ENCODE measurements at places on chromosomes 7 and 10. TPM values are rescaled to one million over a fixed set of nuclear protein-coding genes. Genes with fewer than 3 reads are reported as not detected.

The IFIT1B gene
- total RNA-seq = not detected

The GFRA1 gene
- 3.7 TPM for total RNA-seq

The UNC5B gene
- 23.7 TPM for total RNA-seq

The EVX1 gene
- not detected for total RNA-seq

The ITPRID1 gene
- not detected for total RNA-seq

The MRLN gene
- not detected for total RNA-seq

The MCM10 gene
- total RNA-seq = 14.1 TPM

The GIMAP4 gene
- 135 TPM for total RNA-seq

The OR2A5 gene
- not detected for total RNA-seq

The DIP2C gene
- 5.0 TPM for total RNA-seq

The ACTL6B gene
- total RNA-seq = not detected

The SH2B2 gene
- total RNA-seq = 0.90 TPM

The GDF2 gene
- total RNA-seq = not detected

The LLCFC1 gene
- total RNA-seq = not detected

The TRDMT1 gene
- 4.3 TPM for total RNA-seq

The TRUB1 gene
- total RNA-seq = 23.7 TPM

The CYP2C19 gene
- total RNA-seq = not detected

The EBF3 gene
- total RNA-seq = 3.1 TPM

The RAPGEF5 gene
- 142 TPM for total RNA-seq

The KIF20B gene
- 8.6 TPM for total RNA-seq

The LRMDA gene
- total RNA-seq = 7.9 TPM

The CSGALNACT2 gene
- total RNA-seq = 15.0 TPM

The THSD7A gene
- total RNA-seq = 47.2 TPM

The PIK3AP1 gene
- total RNA-seq = under 0.01 TPM

The LIPK gene
- total RNA-seq = not detected

The CLDN3 gene
- total RNA-seq = 0.09 TPM

The FASTK gene
- 50.7 TPM for total RNA-seq

The SUN3 gene
- not detected for total RNA-seq

The SLC29A4 gene
- total RNA-seq = 2.3 TPM

The SPDYE16 gene
- total RNA-seq = not detected

The GPNMB gene
- 0.27 TPM for total RNA-seq

The MKI67 gene
- total RNA-seq = 8.1 TPM

The SEPTIN14 gene
- total RNA-seq = not detected

The LGI1 gene
- total RNA-seq = not detected

The PDCD11 gene
- 52.7 TPM for total RNA-seq

The DPP6 gene
- not detected for total RNA-seq

The SPDYE5 gene
- total RNA-seq = not detected

The TAS2R38 gene
- not detected for total RNA-seq

The CTTNBP2 gene
- not detected for total RNA-seq

The FAM25A gene
- not detected for total RNA-seq

The CALCR gene
- not detected for total RNA-seq

The KCNMA1 gene
- total RNA-seq = 0.27 TPM

The NKX1-2 gene
- total RNA-seq = not detected

The DDC gene
- total RNA-seq = not detected

The TRIM50 gene
- not detected for total RNA-seq

The RBP3 gene
- not detected for total RNA-seq

The DDIT4 gene
- total RNA-seq = 853 TPM

The PSD gene
- total RNA-seq = 0.28 TPM

The SHH gene
- total RNA-seq = 0.38 TPM

The AGAP5 gene
- total RNA-seq = 1.6 TPM

The SPACDR gene
- 1.3 TPM for total RNA-seq

The SPDYE18 gene
- total RNA-seq = 0.28 TPM

The RPP30 gene
- total RNA-seq = 41.5 TPM

The EMX2 gene
- total RNA-seq = under 0.01 TPM

The PEX1 gene
- 11.1 TPM for total RNA-seq

The TEX36 gene
- not detected for total RNA-seq

The TMEM130 gene
- not detected for total RNA-seq

Data from endothelial cell of coronary artery (primary cell).